ENCODE measurements at places on chromosomes 12 and 14.
A peak's percentile ranks its signal among the peaks of the same experiment; 100 is the strongest.

DNA sequence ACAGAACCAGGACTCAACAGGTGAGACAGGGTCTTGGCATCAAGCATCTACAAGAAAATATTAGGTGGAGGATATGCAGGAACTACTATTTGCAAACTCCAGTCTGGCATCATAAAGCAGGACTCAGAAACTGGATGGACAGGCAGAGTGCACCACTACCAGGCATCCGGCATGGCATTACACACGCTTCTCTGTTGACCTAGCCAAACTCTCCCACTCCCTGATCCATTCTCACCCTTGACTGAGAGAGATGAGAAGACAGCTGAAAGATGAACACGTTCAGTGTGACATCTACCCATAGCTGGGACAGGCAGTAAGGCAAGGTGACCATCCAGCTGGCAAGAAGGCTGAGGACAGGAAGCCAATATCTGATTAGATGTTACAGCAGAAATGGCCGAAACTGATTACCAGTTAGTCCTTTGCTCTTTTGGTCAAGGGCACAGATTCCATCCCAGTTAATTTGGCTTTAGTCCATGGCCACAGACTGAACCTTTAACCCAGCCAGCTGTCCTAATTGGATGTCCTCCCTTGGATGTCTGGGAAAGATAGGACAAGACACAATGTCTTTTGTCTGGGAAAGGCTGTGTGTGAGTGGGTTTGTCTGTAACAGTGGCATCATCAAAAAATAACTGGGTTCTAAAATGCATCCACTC is 71.6 kb downstream of the BBS10 start:
- no peak for DNase-seq

- DNase-seq: no peak
Measured at GRCh38 chr14:90060965-90061684, 669 bp upstream of the KCNK13 start.

DNA sequence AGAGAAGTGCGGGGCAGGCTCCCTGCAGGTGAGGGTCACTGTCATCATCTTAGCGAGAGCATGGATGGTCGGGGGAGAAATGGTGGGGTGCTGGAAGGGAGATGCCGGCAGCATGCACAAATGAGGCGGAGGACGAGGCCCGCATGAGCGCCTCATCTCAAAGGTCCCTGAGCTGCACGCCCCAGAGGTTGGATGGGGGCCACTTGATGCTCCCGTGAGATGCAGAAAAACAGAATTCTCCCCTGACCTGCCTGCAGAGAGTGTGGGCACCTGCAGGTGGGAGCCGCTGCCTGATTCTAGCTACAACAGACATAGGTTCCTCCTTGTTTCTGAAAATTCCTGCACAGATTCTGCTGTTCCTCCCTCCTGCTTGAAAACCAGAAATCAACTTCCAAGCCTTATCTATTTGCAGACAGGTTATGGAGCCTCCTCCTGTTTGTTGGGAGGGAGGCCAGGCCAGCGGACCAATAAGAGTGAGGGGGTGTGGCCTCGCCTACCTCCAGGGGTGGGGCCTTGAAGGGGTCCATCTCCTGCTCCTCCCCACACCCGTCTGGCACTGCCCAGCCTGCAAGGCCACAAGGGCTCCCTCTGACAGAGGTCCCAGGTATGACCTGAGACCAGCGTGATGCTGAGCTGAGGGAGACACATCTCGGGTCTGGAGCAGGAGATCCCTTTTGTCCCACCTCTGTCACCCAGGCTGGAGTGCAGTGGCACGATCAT is 67.2 kb downstream of the KDM2B start:
- DNase-seq: peak; percentile 34

GRCh38 chr12:51839310-51839947 is 9.1 kb downstream of the FIGNL2 start:
- DNase-seq: no peak

GRCh38 chr12:109461846-109462756 is 15.0 kb downstream of the KCTD10 start:
- no peak for DNase-seq

DNA sequence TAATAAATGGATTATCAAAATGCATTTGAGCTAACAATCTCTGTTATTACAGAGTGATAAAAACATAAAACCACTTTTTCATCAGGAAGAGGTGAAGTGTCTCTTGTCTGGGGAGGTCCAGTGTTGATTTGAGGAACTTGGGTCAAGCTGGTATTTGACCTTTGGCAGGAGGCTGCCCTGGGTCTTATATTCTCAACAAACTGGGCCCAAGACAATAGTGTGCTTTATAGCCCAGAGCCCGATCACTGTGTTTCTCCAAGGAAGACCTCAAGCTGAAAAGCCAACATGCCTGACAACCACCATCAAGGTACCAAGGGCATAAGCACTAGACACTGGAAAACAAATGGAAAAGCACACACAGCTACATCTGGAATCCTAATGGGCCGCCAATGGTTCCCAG is 137.0 kb downstream of the SLC25A21 start:
- DNase-seq: no peak

DNA sequence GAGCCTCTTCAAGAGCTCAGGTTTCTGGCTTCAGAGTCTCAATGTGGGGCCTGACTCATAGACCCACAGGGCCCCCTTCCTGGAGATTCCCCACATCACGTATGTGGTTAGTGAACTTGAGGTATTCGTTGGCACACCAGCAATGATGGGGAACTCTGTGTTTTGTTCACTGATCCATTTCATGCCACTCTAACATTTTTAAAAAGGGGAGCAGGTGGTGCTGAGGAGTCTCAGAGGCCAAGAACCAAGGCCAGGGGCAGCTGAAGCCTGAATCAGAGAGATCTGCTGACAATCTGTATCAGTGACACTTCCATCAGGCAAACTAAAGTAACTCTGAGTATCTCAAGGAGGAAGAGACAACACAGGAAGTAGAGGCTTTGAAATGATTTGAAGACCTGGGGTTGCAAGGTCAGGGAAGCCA is 323.4 kb downstream of the VRK1 start:
- DNase-seq: peak; percentile 24

DNA sequence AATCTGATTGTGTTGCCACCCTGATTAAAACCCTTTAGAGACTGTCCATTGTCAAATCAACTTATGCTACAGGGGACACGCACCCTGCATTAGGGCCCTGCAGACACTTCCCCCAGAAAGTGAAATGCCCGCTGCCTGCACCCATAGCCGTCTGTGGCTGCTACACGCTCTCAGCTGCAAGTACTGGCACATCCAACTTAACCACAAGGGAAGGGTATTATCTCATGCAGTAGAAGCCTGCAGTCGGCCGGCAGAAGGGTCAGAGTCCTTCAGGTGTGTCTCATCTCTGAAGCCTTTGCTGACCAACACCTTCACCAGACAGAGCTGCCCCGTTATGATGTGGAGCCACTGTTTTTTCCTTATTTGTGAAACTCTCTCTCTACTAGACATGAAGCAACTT is 20.8 kb downstream of the CFAP251 start:
- no peak for DNase-seq

DNA sequence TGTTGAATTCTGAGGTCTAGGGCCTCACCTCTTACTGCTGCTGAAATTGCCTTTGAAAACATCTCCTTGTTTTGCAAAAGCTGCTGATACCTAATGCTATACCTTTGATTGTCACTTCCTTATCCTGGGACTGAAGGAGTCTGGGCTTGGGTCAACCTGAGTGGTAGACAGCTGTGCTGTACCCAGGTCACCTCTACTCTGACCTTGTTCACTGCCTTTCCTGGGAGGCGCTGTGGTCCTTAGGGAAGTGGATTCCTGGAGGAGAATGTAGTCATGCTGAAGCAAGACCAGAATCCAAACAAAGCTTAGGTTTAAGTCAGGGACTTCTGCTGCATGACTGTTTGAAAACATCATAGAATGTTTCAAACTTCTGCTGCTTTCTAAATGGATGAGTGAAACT is 191.4 kb downstream of the SNAPC1 start:
- DNase-seq: no peak

- no peak for DNase-seq
Measured at GRCh38 chr12:102388469-102388868, 91.9 kb downstream of the IGF1 start.

GRCh38 chr14:101282418-101282817 is 278.9 kb upstream of the DIO3 start:
- DNase-seq: no peak

DNA sequence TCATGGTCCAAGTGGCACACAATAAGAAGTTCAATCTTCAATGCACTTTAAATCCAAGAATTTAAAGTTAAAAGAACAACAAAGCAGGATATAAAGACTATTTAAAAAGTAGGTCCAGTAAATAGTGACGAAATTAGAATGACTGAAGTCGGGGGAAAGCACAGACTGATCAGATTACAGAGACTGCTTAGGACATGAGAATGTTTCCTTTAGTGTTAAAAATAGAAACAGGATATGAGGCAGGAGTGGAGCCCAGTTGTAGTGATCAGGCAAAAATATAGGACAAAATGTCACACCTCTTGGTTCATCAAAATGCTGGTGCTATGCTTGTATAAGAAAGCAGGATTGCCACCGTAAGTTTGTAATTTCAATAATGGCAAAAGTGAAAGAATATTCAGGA is 52.2 kb upstream of the CD163 start:
- DNase-seq: no peak

GRCh38 chr12:19726592-19726991 is 287.3 kb downstream of the AEBP2 start:
- no peak for DNase-seq

DNA sequence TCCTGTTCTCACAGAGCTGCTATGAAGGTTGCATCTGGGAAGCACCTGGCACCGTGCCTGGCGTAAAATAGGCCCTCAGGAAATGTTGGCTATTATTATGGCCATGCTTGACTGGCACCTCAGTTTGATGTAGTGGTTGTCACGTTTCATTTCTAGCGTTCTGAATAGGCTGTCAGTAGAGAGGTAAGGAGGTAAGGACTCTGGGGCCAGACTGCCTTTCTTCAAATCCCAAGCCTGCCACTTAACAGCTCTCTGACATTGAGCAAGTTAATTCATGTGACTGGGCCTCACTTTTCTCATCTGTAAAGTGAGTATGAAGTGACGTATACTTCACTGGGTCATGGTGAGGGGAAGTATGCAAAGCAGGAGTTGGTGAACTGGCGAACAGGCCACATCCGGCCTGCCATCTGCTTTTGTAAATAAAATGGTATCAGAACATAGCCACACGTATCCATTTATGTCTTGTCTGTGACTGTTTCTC is 196.2 kb downstream of the CACNA1C start:
- DNase-seq: no peak

DNA sequence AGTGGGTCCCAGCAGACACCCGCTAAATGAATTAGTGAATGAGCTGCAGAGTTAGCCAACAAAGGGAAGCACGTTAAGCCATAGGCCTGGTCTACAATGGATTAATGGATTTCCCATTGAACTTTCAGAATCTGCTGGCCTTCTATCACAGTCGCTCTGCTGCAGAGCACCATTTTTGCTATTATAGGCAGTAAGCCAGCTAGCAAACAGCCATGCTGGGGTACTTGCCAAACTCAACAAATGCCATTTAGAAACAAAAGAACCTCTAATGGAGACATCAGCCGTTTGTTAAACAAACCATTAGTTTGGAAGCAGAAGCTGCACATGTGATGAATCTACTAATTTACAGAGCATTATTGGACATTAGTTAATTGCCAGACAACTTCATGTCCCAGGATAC is 181.1 kb upstream of the STXBP6 start:
- no peak for DNase-seq

DNA sequence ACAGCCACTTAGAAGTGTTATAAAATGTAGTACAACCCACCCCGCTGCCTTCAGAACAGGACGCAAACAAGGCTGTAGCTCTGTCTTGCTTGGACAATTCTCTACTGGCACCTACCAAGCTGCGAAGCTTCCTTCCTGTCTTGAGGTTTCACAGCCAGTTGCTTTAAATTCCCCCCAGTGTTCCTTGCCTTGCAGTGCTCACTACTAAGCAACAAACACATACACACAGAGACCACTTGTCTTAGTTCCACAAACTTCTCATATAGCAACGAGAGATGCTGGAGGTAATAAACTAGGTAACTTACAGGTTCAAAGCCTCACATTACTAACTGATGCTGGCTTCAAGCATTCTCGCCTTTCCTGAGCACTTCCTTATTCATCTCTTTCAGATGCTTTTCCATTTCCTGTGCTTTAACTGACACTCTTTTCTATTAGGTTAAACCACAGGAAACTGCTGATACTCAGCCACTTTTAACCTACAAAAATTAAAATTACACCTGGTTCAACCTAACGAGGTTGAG is 91.5 kb upstream of the PTGDR start:
- peak; percentile 73 for DNase-seq

- DNase-seq: no peak
Measured at GRCh38 chr12:52877242-52877641, 27.6 kb downstream of the KRT8 start.

GRCh38 chr14:99808154-99808505 is 14.9 kb downstream of the EML1 start:
- no peak for DNase-seq

DNA sequence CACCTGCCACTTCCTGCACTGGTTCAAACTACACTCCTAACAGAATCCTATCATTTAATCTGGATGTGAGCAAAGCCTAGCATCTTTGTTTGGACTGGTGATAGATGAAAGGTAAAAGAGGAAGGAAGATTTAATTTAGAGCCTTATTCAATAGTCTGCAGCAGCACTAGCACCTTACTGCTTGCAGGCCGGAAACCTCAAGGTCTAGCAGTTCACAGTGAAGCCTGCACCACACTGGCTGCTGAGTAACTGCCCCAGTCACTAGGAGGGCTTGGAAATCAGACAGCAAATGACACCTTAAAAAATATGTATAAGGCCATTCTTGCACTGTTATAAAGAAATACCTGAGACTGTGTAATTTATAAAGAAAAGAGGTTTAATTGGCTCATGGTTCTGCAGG is 358.0 kb downstream of the DAD1 start:
- peak; percentile 44 for DNase-seq

DNA sequence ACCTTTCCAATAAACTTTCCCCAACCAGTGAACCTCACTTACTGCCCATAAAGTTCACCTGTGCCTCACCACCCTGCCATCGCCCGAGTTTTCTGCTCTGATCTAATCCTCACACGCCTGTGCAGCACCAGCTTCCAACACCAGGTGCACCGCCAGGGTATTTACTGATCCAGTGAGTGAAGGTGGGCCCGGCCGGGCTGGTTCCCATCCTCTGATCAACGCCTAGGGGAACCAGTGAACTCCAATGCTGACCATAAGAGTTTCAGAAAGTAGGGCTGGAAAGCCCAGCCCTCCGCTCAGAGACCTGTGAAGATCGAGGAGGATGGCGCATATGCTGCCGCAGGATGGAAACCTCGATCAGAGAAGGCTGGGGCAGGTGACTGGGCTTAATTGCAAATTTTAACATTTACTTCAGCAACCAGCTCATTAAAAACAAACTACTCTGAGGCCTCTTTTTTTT is 685 bp upstream of the MYL6B start:
- DNase-seq: peak; percentile 57

Measured in CD4-positive, alpha-beta T cell treated with Interleukin-15 for 1 hour (primary cell).